AG20443 (cell line): ENCODE measurements at places on chromosomes 3 and 15.
A peak's percentile ranks its signal among the peaks of the same experiment; 100 is the strongest.

DNA sequence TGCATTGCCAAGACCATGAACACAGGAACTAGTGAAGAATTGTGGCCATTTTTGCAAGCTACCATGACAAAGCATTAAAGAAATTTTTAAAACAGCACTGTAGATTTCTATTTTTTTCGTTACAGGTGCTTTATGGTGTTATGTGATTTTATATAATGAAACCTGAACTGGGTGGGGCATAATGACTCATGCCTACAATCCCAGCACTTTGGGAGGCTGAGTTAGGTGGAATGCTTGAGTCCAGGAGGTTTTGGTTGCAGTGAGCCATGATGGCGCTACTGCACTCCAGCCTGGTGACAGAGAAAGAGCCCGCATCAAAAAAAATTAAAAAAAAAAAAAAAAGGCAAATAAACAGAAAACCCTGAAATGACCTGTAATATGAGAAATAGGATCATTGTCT is 846.7 kb downstream of the EPHA3 start:
- DNase-seq, result no peak

DNA sequence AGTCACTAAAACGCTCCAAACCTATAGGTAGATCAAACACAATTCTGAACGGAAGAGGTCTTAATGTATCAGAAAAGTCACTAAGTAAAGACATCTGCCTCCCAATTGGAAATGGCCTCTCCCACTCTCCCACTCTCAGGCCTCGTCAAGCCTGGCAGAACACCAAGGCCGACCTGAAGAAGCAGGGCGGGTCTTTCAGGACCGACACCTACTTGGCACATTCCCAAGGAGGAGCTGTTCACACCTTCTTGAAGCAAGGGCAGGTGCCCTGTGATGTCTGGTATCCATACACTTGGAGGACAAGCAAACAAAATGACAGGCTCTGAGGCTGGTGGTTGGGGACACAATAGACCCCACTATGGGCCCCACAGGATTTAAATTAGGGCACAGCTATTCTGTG is 30.0 kb downstream of the XXYLT1 start:
- no peak for DNase-seq

GRCh38 chr3:9302425-9303181 is 53.2 kb upstream of the SRGAP3 start:
- DNase-seq, result peak; percentile 88

GRCh38 chr3:158430448-158430847 is 140.5 kb upstream of the MLF1 start:
- DNase-seq, result no peak

DNA sequence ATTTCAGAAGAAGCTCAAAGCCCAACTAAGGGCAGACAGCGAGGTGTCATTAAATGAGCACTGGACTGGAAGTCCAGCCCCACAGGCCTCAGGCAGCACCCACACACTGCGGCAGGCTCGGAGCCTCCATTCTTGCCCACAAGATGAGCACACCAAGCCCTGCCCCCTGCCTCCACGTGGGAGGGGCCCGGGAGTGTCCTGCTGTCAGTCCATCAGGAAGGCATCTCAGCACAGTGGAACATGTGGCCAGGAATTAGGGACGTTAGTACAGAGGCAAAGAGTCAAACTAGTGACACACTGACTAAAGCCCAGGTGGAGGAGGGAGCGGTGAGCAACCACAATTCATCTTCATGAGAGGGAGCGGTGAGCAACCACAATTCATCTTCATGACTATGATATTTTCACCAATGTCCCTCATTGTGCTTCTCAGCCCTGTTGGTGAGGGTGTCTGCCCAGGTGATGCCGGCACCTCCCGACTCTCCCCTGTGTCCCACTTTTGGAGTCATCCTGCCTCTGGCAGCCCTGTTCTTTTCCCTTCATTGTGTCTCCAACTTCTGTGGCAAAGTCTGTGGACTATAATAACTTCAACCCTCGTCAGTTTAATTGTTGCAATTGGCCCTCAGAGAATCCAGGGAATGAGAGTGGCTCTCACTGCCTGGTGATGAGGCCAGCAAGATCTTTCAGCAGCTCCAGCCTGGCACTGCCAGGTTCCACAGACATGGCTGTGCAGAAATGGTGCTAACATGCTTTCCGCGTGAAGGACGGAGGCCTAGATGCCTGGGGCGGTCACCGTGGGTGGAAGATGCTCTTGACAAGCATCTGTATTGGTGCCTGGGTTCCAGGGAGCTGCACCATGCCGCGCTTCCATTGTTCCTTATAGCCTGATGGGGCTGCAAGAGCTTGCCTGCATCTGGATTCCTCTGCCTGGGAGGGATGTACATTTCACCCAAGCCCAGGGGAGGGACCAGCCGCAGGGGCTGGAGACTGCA is 23.1 kb upstream of the SKOR1 start:
- no peak for DNase-seq

DNA sequence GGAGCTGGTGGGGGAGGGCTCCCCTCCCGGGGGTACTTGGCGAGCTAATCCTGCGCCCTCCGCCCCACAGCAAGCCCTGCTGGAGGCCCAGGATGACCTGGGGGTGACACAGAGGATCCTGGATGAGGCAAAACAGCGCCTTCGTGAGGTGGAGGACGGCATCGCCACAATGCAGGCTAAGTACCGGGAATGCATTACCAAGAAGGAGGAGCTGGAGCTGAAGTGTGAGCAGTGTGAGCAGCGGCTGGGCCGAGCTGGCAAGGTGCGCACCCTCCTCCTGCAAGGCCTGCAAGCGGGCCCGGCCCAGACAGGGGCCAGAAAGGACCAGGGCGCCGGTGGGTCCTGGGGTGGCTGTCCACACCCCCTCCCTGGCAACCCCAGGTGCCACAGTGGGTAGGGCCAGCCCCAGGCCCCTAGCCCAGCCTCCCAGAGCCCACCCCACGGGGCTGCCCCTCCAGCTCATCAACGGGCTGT is 56.5 kb downstream of the SEMA3G start:
- no peak for DNase-seq

- peak; percentile 99 for DNase-seq
Measured at GRCh38 chr3:15205934-15206661, at the start of gene CAPN7. TSS of gene CAPN7 (plus strand) at chr3:15206246. CDS start at chr3:15206496, 250 bp downstream.

DNA sequence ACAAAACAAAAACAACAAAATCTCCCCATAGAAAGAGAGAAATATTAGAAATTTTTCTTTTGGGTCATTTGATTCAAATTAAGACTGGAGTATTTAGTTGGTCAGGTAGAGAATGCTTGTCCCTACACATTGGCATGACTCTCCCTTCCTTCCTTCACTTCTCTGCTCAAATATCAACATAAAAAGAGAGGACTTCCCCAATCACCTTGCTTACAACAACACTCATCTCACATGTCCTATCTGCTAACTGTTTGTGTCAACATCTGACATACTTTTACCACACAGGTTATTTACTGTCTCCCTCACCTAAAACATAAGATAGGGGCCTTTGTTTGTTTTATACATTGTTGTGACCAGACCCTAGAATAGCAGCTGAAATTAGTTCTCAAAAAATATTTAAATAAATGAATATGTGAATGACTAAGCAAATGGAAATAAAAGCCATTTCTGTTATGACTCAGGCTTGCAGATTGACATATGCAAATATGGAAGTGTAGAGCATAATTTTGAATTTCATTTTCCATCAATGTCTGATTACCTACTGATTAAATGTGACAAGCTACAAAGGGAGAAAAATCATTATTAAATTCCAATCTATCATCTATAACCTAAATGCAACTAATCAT is 304.8 kb downstream of the CTNNB1 start:
- DNase-seq, result no peak

DNA sequence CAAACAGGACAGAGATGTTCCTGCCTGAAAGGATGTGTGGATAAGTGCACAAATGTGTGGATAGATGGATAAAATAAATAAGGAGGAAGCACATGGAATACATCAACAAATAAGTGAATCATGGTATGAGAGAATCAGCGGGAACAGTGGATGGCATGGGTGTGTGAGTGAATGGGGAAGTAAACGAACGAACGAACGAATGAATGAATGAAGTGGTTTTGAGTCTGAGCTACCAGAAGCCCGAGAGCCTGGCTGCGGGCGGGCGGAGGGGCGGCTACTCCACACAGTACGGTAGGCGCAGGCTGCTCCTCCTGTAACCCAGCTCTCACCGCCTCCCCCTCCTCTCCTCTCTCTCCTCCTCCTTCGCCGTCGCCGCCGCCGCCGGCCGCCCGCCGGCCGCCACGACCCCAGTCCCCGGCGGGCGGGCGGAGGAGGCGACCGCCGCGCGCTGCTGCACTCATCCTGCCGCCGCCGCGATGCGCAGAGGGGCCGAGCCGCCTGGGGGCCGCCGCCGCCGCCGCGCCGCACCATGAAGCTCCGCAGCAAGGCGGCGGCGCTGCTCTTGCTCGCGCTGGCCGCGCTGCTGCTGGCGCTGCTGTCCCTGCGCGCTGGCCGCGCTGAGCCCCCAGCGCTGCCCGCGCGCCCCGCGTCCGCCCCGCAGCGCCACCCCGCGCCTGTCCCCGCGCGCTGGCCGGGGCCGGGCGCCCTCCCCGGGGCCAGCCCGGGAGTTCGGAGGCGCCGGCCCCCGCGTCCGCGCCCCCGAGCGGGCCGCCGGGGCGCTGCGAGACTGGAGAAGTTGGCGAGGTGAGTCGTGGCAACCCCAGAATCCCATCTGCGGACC is at the start of gene GXYLT2:
GXYLT2 (plus strand) TSS at position 342 of the 841 bp plus-strand sequence; CDS start at position 530, 188 bp downstream.
- DNase-seq, result peak; percentile 70

DNA sequence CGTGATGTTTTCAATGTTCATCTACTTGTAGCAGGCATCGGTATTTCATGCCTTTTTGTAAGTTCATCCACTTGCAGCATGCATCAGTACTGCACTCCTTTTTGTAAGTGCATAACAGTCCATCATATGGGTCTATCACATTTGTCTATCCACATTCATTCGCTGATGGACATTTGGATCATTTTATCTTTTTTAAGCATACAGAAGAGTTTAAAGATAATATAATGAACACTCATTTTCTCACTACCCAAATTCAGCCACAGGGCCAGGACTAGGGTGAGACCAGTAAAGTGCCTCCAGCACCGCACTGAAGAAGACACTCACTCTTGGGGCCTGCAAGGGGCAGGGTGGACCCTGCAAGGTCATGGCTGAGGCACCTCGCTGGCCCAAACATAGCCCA is 309.6 kb downstream of the UACA start:
- DNase-seq, result no peak

DNA sequence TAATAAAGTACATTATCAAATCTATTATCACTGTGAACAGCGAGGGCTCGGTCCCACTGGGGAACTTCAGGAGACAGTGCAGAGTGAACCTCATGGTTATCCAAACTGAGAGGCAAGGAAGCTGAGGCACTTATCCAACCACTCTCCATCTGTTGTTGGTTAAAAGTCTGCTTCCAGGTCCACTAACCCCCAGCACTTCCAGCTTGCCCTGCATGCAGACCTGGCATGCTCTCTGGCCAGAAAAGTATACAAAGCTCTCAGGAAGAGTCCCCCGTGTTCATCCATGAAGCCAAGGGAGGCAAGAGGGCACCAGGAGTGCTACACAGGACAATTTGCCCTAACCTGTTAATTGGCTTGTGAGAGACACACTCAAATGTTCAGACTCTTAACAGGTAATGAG is 36.0 kb downstream of the FBN1 start:
- no peak for DNase-seq

DNA sequence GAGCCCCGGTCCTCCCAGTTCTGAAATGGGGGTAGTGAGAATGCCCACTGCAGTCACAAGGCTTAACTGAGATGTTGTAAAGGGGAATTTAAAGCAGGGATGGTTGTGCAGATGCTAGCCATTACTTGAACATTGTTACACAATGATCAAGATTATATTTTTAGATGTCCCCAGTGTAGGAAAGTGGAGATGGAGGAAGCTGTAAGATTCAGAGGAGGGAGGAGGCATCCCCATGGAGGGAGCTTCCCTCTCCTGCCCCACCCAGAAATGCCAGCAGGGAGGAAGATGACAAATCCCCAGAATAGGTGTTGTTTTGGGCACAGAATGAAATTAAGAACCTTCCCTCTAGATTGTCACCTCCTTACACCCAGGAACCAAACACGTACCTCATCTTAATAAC is 46.1 kb downstream of the EFCAB12 start:
- DNase-seq, result no peak
